ENCODE measurements at places on chromosomes 2 and 18.

GRCh38 chr2:195779491-195779890, 122.5 kb downstream of the SLC39A10 start:
- no peak for DNase-seq

GRCh38 chr2:145725876-145726275, 1206.0 kb upstream of the ZEB2 start:
- DNase-seq = no peak

DNA sequence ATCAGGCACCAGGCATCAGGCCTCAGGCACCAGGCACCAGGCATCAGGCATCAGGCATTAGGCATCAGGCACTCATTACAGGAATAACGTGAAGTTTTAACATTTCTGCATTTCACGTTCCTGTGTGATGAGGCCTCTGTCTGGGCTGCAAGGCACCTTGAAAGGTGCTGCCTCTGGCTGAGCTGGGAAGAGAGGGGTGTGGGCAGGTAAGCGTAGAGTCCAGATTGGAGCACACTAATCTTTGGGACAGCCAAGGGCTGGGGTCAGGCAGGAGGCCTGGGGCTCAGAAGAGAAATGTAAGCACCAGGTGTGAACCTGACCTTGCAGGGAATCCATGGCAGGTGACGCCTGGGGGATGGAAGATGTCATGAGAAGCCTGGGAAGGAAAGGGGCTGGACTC, 25.3 kb upstream of the SNTG2 start:
- no peak for DNase-seq

- DNase-seq = no peak
Measured at GRCh38 chr2:57880446-57880845, 166.2 kb upstream of the VRK2 start.

- no peak for DNase-seq
Measured at GRCh38 chr2:192901446-192901845, 706.7 kb upstream of the TMEFF2 start.

GRCh38 chr2:55901322-55901721, 22.3 kb downstream of the EFEMP1 start:
- no peak for DNase-seq

DNA sequence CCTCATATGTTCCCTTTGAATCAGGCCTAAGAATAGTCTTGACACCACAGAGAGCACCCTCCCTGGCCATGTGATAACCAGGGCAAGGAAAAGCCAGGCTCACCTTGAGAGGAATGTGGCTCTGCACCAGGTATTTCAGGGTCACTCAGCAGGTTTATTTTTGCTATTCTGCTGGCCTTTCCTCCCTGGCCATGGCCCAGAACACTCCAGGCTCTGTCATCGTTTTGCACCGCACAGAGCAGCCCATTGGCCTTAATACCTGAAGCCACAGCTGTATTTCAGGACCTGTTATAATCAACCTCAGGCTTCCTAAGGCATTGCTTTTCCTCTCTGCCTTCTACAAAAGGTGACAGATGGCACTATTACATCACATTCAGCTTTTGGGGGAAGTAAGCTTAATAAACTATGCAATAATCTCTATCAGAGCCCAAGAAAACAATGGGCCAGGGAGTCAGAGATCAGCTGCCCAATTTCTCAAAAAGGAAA, 668.3 kb downstream of the IRS1 start:
- DNase-seq = no peak

- no peak for DNase-seq
Measured at GRCh38 chr2:98040331-98040939, 44.7 kb upstream of the TMEM131 start.

- DNase-seq = no peak
Measured at GRCh38 chr2:166768393-166769123, 119.7 kb upstream of the XIRP2 start.

DNA sequence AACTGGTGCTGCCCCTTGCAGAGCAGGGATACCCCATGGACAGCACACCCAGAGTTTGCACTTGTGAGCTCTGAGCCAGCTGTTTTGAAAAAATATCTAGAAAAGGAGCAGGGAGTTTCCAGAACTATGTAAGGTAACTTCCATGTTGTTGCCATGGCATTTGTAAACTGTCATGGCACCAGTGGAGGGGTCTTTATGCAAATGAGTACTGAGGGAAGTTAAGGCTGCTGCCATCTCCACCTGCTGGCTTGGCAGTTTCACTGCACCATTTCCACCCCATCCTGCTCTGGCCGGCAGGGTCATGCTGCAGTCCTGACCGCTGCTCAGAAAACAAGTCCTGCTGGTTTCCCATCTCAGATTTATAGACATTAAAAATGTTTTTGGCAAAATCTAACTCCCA, 52.3 kb upstream of the SNTG2 start:
- DNase-seq = no peak

- no peak for DNase-seq
Measured at GRCh38 chr2:1605102-1606045, 138.9 kb downstream of the PXDN start.

GRCh38 chr2:47226132-47226922, 71.2 kb upstream of the STPG4 start:
- no peak for DNase-seq

GRCh38 chr2:102129951-102130646, 12.4 kb upstream of the IL1R1 start:
- DNase-seq = no peak

- DNase-seq = no peak
Measured at GRCh38 chr2:189074506-189074905, 100.3 kb downstream of the COL3A1 start.

DNA sequence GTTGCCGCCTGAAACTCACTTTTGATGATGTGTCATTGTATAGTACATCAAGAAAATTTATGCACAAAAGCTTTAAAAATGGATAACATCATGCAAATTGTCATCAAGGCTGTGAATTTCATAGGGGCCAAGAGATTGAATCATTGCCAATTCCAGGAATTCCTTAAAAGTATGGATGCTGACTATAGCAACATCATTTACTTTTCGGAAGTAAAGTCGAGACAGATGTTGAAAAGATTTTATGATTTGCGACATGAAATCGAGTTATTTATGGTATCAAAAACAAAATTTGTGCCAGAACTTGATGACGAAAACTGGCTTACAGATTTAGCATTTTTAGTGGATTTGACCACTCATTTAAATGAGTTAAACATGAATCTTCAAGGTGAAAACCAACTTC, 56.3 kb downstream of the ASB1 start:
- no peak for DNase-seq

DNA sequence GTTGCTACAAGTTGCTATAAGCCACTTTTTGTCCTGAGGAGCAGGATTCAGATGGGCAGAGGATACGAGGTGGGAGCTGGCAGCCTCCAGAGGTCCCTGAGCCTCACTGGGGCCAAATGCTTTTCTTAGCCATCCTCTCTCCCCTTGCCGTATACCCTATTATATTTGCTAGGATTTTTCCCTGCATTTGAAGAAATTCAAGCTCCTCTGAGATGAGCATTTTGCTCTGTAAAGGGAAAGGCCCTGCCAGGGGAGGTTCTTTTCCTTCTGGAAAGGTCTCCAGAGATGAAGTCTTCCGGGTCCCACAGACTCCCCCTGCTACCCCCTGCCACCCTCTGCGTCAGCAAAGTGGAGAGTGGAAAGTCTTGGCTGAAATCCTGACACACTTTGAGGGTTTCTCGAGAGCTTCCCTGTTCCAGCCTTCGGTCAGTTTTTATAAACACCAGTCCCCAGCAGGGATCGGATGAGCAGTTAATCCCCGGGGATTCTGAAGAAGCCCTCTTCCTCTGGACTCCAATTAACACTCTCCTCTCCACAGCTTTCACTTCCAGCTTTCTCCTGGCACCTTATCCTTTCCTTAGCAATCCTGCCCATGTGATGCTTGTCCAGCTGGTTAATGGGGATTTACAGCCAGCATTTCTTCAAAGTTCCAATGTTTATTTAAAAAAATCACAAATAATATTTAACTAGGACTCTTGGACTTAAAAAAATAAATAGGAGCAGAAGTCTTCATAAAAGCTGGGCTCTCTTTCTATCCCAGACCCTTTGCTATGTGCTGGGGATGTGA, 13.1 kb downstream of the CYRIA start:
- DNase-seq = no peak

GRCh38 chr2:127762441-127762840, 48.5 kb downstream of the WDR33 start:
- no peak for DNase-seq

GRCh38 chr2:68937346-68938055, 15.2 kb downstream of the GKN2 start:
- no peak for DNase-seq

DNA sequence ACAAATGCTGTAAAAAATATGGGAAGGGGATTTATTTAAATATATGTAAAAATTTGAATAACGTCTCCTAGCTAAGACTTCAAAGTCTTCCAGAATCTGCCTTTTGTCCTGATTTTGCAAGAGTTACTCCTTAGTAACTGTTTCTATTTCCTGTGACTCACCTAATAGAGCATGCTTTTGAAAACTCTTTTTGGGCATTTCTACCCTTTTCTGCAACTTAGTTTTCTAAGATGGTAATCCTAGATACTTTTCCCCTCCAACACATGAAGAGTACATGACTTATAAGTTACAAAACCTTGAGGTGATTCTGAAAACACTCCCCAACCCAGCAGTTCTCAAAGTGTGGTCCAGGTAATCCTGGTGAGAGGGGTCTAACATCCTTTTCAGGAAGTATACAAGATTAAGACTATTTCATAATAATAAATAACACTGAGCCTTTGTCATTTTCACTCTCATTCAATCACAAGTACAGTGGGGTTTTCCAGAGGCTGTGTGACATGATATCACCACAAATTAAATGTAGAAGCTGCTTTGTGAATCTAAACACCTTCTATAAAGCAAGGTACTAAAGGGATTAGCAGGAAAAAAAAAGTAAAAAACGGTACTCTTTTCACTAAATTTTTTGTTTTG, 31.9 kb downstream of the PPP4R3B start:
- no peak for DNase-seq

GRCh38 chr2:220499225-220499624, 871.8 kb downstream of the SLC4A3 start:
- DNase-seq = peak; percentile 15

DNA sequence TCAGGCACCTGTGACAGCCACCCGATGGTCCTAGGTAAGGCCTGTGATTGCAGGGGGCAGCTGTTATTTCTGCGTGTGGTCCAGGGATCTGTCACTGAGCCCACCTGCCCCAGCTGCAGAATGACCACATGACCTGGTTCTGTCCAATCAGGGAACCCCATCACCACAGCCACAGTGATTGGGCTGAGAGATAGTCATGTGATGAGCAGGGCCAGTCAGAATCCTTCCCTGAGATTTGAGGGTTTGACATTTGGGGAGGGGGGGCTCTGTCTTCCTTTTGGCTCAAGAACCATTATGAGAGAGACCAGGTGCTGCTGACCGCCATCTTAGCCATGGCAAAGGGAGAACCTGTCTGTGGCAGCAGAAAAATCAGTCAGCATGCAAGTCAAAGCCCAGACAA, 147.2 kb downstream of the SMAD7 start:
- DNase-seq = peak; percentile 1

DNA sequence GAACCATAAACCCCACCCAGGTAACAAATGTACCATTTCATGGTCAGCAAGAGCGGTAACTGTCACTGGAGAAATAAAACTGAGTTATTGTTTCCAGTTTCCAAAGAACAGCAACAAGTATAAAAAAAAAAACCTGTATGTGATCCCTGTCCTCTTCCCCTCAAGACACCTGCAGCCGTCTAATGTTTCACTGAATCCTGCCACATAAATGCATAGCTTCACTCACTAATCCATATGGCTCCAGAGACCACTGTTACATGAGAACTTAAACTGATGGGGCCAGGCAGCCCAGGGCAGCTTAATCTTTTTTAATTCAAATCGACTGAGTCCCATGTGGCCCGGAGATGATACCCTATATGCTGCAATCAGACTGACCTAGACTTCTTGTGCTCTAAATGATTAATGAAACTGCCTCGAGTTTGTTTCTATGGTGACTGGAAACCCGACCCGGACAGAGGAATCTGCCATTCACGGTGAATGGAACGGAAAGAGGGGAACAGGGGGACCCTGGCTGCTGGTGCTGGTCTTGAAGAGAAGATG, 60.9 kb upstream of the SIX2 start:
- DNase-seq = no peak

DNA sequence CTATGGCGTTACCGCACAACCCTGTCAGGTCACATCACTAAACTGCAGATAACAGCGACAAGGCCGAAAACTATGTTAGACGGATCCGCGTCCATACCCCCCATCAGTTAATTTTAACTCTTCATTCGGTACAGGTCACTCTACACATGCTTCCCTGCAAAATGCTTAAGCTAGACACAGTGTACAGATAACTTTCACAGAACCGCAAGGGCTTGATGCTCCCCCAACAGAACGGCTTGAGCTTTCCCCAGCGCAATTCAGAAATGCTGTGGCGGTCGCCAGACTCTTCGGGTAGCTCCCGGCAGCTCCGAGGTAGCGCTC, 283 bp upstream of the RBBP8 start:
- DNase-seq = no peak

DNA sequence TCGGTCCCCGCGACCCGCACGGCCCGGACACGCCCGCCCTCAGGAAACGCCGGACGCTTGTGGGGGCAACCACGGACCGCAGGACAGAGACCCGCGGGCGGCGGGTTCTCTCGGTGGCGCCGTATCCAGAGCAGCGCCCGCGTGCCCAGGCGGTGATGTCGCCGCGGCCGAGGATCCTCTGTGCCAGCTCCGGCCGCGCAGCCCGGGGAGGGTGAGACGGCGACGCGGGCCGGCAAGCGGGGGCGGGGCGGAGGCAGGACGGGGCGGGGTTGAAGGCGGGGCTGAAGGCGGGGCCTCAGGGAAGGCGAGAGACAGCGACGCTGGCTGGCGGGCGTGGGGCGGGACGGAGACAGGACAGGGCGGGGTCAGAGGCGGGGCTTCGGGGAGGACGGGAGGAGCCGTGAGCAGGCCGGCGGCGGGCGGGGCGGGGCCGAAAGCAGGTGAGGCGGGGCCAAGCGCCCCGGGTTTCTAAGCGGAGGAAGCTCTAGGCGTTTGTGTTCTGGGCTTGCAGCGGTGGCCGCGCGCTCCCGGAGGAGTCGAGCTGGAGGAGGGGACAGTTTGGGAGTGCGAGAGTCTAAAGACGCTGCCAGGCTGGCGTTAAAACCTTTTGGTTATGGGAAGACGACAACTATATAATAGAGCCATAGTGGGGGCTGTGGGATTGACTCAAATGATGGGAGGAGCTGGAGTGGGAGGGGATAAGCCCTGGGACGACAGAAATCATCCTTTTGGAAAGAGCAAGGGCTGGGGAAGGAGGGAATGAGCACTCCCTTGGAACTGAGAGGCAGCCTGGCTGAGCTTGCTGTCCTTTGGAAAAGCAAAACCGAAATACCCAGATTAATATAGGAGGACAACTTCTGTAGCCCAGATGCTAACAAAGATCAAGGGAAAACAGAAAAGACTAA, at the start of gene DSEL:
DSEL (minus strand) TSS at position 182 of the 905 bp plus-strand sequence. CDS start 2,112 bp downstream, outside the sequence.
- peak; percentile 98 for DNase-seq

Data from activated CD4-positive, alpha-beta T cell treated with anti-CD3 and anti-CD28 coated beads for 48 hours (primary cell).